GM10248 (cell line): ENCODE measurements at places on chromosomes 1 and 21.
A peak's percentile ranks its signal among the peaks of the same experiment; 100 is the strongest.

DNA sequence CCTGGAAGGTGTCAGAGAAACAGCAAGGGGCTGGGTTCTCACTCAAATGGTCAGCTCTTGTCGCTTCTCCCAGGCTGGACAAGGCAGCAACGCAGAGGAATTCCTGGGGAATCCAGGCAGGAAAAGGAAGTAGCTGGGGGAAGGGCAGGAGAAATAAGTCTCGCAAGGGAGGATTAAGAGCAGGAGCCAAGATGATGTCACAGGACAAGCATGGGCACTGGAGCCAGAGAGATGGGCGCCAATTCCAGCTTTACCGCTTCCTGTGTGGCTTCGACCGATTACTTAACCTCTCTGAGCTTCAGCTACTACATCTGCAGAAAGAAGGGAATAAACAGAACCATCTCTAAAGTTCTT is 70.5 kb downstream of the SSBP3 start:
- DNase-seq, result no peak

DNA sequence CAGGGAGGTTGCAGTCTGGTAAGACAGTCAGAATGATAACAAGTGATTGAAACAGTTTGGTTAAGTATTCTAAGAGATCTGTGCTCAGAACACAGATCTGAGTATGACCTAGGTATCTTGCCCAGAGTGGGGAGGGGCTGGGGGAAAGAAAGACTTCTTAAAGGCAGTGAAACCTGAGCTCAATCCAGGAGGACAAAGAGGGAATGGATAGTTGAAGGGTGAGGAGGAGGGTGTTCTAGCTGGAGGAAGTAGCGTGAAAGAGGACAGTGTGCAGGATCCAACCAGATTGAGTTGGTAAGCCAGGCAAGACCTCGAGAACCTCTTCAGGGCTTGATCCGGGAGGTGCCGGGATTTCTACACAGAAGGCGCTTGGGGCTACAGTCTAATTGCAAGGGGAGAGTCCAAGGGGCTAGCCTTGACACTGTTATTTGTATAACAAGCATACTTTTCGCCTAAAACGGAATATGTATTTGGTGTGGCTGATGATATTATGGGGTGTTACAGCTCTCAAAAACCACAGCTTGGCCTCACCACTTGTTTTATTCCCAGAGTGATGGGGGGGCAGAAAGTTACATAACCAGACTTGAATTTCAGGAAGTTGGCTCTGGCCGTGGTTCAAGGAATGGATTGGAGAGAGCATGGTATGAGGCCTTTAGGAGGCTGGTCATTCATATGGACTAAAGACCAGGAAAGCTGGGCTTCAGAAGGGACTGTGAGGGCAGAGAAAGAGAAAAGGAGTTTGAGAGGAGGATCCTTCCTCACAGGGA is 19.1 kb downstream of the RCSD1 start:
- DNase-seq, result no peak

GRCh38 chr1:152160576-152160975 is 1.5 kb upstream of the RPTN start:
- DNase-seq, result no peak

DNA sequence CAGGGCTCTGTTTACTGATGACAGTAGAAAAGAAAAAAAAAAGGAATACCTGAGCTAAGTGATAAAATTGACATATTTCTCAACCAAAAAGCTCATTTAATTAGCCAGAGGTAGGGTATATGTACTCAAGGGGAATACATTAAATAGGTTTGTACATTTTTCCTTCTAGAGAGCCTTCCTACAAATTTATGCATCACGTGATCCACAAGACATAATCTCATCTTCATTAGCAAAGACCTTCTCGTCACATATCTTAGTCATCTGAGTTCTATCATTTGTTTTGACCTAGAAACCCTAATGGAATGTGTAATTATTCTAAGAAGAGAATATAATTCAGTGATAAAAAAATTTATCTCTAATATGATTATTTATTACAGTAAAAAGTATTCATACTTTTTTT is 30.7 kb upstream of the CFHR4 start:
- no peak for DNase-seq

GRCh38 chr1:207858281-207858680 is 52.6 kb downstream of the CD34 start:
- no peak for DNase-seq

DNA sequence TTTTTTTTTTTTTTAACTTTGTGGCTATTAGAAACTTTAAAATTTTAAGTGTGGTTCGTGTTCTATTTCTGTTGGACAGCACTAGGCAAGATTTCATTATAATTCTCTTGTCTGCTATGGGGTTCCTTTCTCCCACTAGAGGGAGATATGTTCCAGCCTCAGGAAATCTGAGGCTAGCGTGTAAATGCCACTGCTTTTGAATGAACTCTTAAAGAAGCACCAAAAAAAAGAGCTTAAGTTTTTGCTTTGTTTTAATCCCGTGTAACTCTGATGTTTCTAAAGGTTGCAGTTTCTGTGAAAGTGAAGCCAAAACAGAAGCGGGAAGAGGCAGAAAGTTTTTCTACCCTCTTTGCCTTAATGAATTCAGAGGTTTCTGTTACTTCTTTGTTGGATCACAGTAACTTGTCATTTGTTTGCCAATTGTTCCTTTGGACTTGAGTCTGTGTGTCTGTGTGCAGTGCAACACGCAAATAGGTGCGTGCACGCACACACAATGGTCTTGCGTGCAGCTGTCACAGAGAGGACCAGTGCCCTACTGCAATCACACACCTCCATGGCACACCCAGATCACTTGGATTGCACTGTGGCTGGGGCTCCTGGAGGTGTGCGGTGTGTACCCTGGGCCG is 32.3 kb downstream of the HHAT start:
- DNase-seq, result peak; percentile 45
